ENCODE measurements at places on chromosomes 6 and 20.

DNA sequence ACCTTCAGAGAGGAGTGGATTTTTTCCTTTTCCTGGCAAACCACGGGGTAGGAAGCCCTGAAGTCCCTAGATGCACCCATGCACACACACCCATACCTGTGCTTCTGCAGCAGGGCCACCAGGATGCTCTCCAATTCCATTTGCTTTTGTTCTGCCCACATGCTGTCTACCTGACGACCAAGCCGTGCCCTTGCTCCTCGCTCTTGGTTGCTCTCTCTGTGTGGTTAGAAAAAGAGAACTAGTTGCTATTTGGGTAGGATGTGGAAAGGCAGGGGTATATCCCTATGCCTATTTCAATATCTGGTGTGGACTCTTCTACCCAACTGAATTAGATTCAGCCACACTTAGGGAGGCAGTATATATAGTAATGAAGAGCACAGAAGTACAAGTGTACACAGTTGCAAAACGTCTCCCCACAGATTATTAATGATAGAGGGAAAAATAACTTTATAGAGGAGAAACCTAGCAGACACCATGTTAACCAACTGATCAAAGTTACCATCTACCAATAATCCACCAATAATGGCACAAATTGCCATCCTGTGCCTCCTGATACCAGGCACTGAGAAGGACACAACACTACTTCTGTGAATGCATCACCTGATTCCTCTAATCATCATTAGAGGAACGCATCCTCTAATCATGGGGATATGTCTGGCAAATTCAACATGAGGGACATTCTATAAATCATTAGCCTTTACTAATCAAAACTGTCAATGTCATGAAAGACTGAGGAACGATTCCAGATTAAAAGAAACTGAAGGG lies 7.3 kb downstream of the GHRH start:
- no peak for DNase-seq

GRCh38 chr20:53677447-53678314 lies 84.0 kb upstream of the ZNF217 start:
- DNase-seq: peak; percentile 7

DNA sequence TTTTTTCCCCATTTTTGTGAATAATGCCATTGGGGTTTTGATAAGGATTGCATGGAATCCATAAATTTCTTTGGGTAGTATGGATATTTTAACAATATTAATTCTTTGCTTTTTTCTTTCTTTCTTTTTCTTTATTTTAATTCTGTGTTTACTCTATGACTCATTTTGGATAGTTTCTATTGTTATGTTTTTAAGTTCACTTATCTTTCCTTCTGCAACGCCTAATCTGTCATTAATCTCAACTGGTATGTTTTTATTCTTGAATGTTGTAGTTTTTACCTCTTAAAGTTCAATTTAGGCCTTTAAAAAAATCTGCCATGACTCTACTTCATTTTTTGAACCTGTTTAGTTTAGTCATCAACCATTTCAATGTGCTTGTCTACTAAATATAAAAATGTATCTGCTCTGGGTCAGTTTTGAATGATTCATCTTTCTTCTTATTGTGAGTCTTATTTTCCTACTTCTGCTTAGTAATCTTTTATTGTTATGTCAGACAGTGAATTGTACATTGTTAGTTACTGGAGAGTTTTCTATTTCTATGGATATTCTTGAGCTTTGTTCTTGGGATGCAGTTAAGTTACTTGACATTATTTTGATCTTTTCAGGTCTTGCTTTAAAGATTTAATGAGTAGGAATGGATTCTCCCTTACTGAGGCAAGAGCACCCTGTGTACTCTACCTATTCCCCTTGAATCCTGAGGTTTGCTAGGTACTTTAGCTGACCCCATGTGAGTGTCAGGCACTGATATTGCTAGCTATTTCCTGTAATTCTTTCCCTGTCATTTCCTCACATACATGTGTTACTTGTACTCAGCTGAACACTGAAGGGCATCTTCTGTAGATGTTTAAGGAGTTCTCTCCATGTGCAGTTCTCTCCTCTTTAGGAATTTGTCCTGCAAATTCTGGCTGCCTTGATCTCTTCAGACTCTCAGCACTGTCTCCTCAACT lies 104.2 kb downstream of the TFAP2B start:
- no peak for DNase-seq

DNA sequence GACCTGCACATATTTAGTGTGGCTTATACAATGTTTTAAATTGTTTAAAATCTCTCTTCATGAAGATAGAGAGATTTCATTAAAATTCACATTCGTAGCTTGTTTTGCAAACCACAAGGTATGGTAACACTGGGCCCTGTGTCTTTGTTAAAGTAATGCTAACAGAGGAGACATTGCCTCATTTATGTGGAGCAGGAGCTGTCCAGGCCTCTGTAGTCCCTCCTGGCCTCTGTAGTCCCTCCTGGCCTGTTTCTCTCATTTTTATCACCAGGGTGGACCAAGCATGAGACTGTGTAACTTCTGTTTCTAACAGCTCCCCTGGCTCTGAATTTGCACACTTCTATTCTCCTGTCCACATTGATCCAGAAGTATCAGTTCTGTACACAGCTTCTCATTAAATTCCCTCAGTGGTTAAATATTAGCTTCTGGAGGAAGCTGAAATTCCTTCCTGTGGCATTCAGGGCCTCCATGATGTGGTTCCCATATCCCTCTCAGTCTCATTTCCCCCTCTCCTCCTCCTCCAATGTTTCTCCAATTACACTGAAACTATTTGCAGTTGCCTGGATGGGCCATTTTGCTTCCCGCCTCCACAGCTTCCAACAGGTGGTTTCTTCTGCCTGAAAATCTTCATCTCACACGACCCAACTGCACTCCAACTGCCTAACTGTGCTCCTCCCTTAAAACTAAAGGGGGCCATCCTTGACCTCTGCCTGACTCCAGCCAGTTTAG lies 340.4 kb downstream of the SYNE1 start:
- no peak for DNase-seq

GRCh38 chr6:123953920-123954319 lies 150.3 kb downstream of the NKAIN2 start:
- no peak for DNase-seq

GRCh38 chr6:26270903-26271667 lies 93.9 kb upstream of the BTN3A2 start:
- peak; percentile 88 for DNase-seq

DNA sequence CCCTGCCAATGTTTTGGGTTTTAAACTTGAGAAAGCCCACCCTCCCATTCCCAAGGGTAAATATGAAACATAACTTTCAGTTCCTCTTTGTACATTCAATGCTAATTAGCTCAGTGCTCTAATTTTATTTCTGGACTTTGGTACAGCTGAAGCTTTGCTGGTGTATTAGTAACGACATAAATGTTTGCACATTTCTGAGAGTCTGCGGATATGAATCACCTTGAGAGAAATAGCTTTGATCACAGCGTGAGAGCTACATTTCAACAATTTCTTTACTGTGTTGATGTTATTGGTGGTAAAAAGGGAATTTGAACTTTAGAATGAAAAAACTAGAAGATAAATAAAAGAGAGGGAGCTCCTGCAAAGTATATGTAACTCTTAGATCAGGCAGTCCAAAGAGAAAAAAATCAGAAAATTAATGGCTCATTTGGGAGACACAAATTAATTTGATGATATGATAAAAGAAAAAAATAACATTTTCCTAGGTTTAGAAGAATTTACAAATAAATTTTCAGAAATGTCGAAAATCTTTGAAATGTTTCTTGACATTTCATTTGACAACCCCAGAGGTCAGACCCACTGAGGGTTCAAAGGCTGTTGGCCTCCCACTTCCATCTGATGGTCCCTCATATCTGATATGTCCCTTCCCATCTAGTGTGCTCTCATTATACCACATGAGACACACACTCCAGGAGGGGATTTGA lies 38.5 kb upstream of the CAP2 start:
- no peak for DNase-seq

DNA sequence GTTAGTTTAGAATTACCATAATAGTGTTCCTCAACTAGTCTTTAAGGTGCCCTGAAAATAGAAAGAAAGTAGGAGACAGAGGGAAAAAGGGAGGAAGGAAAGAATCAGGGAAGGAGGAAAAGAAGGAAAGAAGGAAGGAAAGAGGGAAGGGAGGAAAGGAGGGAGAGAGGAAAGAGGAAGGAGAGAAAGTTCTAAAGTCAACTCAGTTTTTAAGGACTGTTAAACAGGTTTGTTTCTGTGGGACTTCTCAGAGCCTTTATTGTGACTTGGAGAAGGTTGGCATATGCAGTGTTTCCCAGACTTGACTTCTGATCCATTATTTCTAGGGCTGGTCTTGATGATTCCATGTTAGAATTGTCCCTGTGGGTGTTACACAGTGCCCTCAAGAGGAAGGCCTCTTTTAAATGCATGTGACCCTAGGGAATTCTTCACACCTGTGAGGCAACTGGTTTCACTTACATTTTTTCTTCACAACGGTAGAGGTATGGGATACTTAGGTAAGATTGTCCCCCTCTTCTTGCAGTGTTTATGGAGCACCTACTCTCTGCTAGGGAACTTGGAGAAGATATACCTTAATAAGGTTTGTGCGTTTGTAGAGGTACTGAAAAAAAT lies 132.7 kb upstream of the GMDS start:
- DNase-seq: no peak

DNA sequence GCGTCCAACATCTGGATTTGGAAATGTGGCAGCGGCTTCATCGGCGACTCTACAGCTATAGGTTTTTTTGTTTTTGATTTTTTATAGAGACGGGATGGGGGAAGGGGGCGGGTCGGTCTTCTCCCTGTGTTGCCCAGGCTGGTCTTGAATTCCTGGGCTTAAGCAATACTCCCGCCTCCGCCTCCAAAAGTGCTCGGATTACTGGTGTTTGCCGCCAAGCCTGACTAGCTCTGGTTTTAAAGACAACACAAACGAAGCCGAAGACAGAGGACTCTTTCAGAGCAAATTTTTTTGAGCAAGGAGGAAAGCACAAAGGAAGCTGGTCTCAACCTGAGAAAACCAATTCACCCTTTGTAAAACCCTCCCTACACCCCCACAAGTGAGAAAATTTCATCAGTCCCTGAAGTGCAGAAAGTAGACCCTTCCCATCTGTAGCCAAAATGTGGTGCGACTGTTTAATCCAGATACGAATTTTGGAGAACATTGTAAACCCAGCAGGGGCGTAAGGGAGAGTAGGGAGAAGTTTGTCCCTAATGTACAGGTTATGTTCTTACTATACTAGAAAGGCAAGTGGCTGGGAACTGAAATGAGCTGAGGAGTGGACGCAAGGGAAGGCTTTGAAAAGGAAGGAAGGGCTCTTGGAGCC lies 185.9 kb downstream of the TRIM27 start:
- DNase-seq: no peak

- no peak for DNase-seq
Observed at GRCh38 chr20:50680105-50680960, 11.0 kb downstream of the RIPOR3 start.

DNA sequence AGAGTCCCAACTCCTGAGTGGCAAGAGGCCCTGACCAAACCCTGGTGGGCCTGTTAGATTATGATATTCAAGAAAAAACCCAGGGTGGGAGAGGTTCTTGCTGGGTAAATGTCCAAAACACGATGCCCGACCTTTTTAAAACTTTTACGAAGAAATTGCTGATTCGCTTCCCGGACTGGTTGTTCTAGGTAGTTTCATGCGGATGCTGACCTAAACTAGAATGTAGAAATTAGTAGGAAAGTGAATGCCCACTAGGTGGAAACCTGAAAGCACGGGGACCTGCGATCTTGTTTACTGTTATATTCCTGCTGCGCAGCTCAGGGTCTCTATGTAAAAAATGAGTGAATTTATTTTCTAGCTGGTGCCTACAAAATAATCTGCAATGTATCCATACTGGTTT lies 2.3 kb downstream of the RAE1 start:
- no peak for DNase-seq

- DNase-seq: no peak
Observed at GRCh38 chr6:90105506-90106170, 191.0 kb downstream of the BACH2 start.

- no peak for DNase-seq
Observed at GRCh38 chr6:80547827-80548226, 441.4 kb downstream of the BCKDHB start.

DNA sequence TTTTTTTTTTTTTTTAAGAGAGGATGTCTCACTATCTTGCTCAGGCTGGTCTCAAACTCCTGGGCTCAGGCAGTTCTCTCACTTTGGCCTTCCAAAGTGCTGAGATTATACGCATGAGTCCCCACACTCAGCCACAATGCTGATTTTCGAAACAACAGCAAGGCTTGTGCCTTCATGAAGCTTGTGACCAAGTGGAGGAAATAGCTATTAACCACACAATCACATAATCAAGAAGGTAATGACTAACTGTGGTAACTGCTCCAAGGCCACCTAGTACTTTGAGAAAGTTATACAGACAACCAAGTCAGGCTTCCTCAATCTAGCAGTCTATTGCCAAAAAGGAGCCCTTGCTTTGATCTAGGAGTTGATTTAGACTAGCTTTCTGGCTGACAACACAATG lies 46.3 kb downstream of the SOD2 start:
- DNase-seq: no peak

GRCh38 chr20:64244870-64245603 lies 10.5 kb upstream of the PCMTD2 start:
- no peak for DNase-seq

DNA sequence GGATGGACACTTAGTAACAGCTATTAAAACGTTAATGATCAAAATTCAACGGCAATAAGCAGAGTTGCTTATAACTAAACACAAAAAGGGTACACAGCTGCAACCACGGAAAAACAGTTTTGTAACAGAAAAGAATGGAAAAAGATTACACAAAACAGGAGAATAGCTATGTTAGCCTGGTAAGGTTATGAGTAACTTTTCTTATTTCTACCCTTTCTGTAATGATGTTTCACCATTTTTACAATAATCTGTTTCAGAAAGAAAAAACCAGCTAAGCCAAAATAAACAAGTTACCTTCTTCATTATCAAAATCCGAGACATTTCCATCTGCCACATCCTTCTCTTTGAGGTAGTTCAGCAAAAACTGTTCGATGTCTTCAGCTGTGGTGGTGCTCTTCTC lies 27.4 kb downstream of the TTI1 start:
- no peak for DNase-seq

- DNase-seq: no peak
Observed at GRCh38 chr20:24388828-24389380, 80.5 kb upstream of the SYNDIG1 start.

DNA sequence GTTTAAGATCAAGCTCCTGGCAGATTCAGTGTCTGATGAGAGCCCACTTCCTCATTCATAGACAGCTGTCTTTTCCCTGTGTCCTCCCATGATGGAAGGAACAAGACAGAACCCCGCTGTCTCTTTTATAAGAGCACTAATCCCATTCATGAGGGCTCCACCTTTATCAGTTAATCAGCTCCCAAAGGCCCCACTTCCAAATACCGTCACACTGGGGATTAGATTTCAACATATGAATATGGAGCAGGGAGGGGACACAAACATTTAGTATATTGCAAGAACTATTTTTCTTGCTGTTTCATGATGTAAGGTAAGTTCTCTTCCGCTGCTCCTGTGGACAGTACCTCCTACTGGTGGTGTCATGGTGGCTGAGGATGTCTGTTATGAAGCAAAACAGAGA lies 158.3 kb upstream of the IRAK1BP1 start:
- no peak for DNase-seq

GRCh38 chr6:134416418-134417154 lies 98.7 kb upstream of the SGK1 start:
- DNase-seq: no peak

GRCh38 chr20:1301031-1301529 lies 27.9 kb downstream of the SDCBP2 start:
- DNase-seq: peak; percentile 18

GRCh38 chr6:109467696-109468095 lies 12.1 kb upstream of the MICAL1 start:
- DNase-seq: no peak

- DNase-seq: no peak
Observed at GRCh38 chr6:17606606-17607005, 6.5 kb downstream of the FAM8A1 start.

GRCh38 chr6:45568626-45569025 lies 190.9 kb upstream of the SUPT3H start:
- DNase-seq: no peak

Data from stimulated activated naive CD4-positive, alpha-beta T cell (primary cell).